ENCODE measurements at places on chromosomes 5 and 9. TPM values are rescaled to one million over a fixed set of nuclear protein-coding genes. Genes with fewer than 3 reads are reported as not detected.

DNA sequence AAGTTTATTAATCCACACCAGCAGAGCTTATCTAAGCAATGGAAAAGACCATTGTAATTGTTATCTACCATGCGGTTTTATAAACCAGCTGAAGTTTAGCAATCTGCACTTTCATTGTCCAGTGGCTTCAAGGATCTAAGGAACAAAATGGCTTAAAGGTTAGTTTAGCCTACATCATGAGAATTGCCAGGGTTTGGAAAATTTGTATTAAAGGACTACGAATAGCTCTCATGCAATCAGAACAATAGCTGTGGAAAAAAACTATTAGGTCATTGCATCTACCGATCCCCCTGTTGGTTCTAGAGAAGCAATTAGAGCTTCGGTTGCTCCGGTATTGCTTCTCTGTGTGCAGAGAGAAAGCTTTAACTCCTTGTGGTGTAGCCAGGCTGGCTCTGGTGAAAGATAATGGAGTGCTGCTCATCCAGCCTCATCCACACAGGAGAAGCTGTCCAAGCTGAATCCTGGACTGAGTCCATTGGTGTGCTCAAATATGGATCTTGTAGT is 86.3 kb upstream of the SLC12A2 start:
- H3K27ac ChIP-seq, result no peak overlapping the region
- no peak for DNase-seq
- H3K4me3 ChIP-seq, result no peak overlapping the region
- H3K4me1 ChIP-seq, result peaks cover 9% of the 10 kb centered on the region

Gene C9orf153
- not detected for polyA plus RNA-seq

Gene RASEF
- polyA plus RNA-seq, result 0.56 TPM

DNA sequence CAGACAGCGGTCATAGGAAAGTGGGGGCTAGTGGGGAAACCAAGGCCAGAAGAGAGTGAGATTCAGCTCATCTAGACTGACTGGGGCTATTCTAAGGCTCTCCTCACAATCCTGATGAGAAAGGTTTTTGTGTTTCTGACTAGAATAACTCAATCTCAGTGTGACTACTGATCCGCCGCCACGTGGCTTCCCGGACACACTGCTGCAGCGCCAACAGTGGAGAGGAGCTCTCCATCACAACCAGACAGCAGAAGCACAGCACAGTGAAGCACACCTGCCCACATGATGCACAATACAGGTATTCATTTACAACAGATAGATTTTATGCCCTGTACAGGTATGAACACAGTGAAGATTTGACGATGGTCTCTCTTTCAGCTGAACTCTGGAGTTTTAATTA is 25.4 kb downstream of the NREP start:
- no peaks in the 10 kb centered on the region for H3K27me3 ChIP-seq
- DNase-seq, result no peak
- no peaks in the 10 kb centered on the region for H3K36me3 ChIP-seq
- no peak overlapping the region for H3K27ac ChIP-seq

Gene CSF1R
- polyA plus RNA-seq, result 17.9 TPM

GRCh38 chr5:149756354-149756753 is 26.2 kb downstream of the PPARGC1B start:
- no peak for DNase-seq
- no peaks in the 10 kb centered on the region for H3K36me3 ChIP-seq
- H3K4me3 ChIP-seq, result no peak overlapping the region
- H3K27me3 ChIP-seq, result no peaks in the 10 kb centered on the region
- H3K27ac ChIP-seq, result no peak overlapping the region
- no peaks in the 10 kb centered on the region for H3K4me1 ChIP-seq

Gene RORB
- polyA plus RNA-seq, result 1.7 TPM

Gene CDX1
- polyA plus RNA-seq, result 0.24 TPM

DNA sequence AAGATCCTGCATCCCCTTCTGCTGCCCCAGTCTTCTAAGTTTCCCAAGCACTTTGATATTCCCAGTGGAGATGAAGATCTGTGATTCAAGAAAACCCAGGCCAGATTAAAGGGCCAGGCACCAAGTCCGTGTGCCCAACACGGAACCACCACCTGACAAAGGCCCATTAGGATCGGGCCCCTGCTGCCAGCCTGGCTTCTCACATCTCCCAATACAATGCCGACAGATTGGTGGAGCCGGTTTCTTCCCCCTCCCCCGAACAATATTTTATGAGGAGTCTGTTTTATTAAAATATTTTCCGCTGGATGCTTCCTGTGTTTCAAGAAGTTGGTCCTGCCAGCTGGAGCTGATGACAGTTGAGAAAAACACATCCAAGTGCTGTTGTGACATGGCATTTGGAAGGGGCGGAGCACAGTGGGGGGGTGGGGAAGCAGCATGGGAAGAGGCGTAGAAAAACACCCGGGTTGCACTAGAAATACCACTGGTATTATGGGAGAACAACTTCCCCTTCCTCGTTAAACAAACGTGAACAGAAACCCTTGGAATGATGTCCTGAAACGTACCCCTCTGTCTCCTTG is 45.0 kb downstream of the CRB2 start:
- no peak overlapping the region for H3K4me3 ChIP-seq
- H3K27me3 ChIP-seq, result no peaks in the 10 kb centered on the region
- H3K27ac ChIP-seq, result no peak overlapping the region
- H3K4me1 ChIP-seq, result no peaks in the 10 kb centered on the region

Data from adrenal gland (tissue), 19 donors.